ENCODE measurements at places on chromosomes 4 and X.

DNA sequence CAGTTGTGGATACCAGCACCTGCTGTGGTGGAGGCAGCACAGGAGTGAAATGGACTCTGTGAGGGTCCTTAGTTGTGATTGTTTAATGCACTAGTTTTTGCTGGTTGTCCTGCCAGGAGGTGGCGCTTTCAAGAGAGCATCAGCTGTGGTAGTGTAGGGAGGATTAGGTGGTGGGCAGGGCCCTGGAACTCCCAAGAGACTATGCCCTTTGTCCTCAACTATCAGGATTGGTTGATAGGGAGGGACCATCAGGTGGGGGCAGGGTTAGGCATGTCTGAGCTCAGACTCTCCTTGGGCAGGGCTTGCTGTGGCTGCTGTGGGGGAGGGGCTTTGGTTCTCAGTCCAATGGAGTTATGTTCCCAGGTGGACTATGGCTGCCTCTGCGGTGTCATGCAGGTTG lies 121.9 kb downstream of the RRAGB start:
- no peak for DNase-seq

GRCh38 chr4:99405433-99406115 lies 29.6 kb downstream of the ADH7 start:
- DNase-seq = peak; percentile 29

DNA sequence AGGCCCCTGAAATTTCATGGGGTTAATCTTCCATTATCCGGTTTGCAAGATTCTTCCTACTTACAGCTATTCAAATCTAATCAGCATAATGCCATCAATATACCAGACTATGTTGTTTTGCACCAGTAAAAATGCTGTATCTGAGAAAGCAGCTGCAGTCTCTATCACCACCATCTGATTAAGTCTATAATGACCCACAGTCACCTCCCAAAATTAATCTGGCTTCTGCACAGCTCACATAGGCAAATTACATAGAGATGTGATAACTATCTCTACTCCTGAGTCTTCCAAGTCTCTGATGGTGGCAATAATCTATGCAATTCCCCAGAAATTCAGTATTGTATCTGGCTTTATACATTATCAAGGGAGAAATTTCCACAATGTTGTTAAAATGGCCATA lies 113.2 kb downstream of the STPG2 start:
- no peak for DNase-seq

DNA sequence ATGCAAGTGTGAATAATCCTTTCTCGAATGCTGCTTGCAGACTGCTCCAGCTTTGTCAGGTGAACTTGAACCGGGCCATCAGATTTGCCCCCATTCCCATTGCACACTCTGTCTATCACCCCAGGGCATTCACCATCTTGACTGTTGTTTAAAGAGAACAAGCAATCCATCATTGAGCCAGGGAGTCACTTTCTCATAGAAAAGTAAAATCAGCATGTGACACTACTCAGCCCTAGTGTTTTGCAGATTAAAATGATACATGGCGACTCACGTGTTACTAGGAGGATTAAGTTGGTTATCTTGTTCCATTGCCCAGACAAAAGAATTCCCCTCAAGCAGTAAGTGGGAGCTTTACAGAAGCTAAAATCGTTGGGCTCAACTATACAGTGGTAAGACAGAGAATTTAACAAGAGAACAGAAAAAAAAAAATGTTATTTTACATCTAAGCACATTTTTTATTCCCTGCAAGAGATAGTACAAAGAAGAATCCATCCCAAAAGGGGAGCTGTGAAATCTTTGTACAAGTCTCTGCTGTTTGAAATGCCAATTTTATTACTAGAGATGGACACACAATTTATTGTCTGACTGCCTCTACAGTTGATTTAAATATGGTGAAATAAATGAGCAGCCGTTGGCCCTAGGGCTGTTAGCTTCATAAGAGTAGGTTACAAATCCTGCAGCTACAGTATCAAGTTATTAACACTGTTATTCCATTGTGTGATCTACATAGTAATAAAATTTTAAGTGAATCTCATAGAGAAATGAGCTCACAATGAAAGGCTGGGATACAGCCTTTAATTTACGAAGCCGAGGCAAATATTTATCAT lies 67.5 kb downstream of the NEUROG2 start:
- no peak for DNase-seq

GRCh38 chr4:6591313-6591712 lies 16.3 kb downstream of the MAN2B2 start:
- no peak for DNase-seq
